IPS DF 6.9 (cell line): ENCODE measurements at places on chromosomes 1 and 21.

- DNase-seq = no peak
Measured at GRCh38 chr21:36591326-36591970, 107.5 kb upstream of the SIM2 start.

- peak; percentile 47 for DNase-seq
Measured at GRCh38 chr1:70685300-70686286, 274.5 kb downstream of the CTH start.

GRCh38 chr1:27332536-27333281, 9.1 kb upstream of the SYTL1 start:
- DNase-seq = no peak

GRCh38 chr1:54640361-54640760, 1.2 kb upstream of the MROH7 start:
- DNase-seq = no peak

DNA sequence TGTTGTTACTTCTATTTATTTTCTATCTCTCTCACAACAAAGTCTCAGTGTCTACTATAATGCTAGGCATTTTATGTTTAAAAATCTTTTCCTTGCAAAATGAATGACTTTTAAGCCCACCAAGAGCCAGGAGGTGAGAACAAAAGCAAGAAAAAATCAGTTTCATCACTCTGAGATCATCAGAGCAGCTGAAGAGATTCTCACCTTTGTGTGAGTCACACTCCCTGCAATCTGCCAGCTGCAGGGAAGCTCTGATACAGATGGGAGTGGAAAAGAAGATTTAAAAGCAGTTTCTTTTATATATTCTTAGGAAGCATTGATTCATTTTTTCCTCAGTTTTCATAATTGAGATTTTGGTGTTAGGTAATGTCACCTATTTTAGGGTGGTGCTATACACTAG, 107.6 kb downstream of the LHX9 start:
- no peak for DNase-seq

GRCh38 chr1:3049905-3050304, 19.1 kb upstream of the PRDM16 start:
- DNase-seq = no peak

DNA sequence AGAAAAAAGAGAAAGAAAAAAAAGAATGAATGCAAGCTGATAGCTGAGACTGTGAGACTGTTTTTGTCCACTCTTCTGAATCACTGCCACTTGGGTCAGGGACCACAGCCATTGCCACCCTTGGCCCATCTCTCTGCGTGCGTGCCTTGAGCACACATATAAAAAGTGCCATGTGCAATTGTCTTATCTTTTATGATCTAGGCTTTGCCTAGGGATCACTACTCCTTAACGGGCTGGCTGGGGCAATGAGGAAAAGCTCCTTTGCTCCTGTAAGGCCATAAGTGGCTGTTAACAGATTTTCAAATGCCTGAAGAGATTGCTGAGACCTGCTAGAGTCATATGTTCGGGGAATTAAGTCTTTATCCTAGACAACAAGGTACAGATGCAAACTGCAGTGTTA, 8.2 kb downstream of the SPATA46 start:
- DNase-seq = no peak

DNA sequence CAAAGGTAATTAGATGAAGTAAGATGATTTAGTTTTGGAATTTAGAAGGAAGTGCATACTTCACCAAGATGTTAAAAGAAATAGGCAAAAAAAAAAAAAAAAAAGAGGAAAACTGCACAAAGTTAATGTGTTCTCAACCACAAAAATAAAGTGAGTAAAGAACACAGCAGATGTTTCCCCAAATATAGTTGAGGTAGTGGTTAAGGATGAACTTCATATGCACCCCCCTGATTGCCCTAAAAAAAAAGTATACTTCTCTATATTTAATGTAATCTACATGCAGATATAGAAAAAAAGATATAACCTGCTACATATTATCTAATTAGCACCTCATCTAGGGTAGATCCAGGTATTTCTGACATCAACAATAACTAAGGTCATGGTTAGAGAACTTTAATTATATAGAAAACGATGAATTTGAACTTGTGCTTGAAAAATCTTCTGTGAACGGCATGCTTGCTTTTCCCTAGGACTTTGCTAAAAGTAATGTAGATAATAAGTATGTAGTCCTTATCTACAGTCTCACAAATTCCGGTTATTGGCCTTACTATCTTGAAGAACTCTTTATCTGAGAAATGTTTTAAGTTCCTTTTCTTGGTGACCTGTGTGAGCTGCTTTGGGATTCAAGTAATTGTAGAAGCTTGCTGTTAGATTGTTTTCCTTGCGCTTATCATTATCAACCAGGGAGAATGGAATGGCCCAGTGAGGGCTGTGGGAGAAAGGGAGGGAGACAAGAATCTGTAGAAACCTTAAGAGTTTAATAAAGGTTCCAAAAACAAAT, 70.1 kb upstream of the LRRC7 start:
- DNase-seq = no peak

DNA sequence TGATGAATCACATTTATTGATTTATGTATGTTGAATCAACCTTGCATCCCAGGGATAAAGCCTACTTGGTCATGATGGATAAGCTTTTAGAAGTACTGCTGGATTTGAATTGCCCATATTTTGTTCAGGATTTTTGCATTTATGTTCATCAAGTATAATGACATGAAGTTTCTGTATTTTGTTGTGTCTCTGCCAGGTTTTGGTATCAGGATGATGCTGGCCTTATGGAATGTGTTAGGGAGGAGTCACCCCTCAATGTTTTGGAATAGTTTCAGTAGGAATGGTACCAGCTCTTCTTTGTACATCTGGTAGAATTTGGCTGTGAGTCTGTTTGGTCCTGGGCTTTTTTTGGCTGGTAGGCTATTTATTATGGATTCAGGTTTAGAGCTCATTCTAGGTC, 1643.1 kb upstream of the B3GALT2 start:
- DNase-seq = no peak

GRCh38 chr1:79355090-79355489, 348.6 kb upstream of the ADGRL4 start:
- no peak for DNase-seq

DNA sequence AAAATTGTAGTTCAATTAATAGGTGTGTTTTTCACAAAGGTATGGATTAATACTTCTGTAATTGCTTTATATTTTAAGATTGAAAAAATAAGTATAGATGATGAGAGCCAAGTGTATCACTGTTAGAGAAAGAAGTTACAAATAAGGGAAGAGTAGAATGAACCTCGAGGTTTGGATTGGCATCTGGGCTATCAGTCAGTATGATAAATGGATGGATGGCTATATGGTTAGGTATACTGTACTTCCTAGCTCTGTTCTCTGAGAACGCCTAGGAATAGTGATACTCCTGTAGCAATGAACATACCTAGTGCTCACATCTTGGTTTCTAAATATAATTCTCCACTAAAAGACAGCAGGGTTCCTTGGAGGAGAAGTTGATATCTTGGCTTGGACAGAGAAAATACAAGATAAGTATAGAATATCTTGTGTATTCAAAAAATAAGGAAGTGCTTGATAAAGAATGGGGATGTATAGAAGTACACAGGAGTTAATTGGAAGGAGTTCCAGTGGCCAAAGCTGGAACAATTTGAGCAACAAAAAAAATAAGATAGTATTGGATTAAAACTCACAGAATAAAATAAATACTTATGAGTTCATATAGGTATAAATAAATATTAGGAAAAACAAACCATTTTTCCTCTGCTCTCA, 12.4 kb downstream of the IPO9 start:
- DNase-seq = no peak

DNA sequence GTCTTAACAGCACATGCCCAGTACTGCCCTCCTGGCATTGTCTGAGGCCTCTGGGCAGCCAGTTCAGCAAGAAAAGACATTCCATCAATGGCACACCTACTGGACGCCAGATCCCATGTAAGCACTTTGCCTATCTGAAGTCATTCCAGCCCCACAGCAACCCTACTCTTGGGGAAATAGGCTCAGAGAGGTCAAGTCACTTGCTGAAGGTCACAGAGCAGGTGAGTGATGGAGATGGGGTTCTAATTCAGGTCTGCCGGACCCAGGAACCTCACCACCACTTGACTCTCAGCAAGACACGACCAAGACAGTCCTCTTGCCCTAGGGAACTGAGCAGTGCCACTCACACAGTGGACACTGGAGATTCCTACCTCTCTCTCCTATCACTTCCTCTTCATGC, 79.4 kb downstream of the PAX7 start:
- no peak for DNase-seq

DNA sequence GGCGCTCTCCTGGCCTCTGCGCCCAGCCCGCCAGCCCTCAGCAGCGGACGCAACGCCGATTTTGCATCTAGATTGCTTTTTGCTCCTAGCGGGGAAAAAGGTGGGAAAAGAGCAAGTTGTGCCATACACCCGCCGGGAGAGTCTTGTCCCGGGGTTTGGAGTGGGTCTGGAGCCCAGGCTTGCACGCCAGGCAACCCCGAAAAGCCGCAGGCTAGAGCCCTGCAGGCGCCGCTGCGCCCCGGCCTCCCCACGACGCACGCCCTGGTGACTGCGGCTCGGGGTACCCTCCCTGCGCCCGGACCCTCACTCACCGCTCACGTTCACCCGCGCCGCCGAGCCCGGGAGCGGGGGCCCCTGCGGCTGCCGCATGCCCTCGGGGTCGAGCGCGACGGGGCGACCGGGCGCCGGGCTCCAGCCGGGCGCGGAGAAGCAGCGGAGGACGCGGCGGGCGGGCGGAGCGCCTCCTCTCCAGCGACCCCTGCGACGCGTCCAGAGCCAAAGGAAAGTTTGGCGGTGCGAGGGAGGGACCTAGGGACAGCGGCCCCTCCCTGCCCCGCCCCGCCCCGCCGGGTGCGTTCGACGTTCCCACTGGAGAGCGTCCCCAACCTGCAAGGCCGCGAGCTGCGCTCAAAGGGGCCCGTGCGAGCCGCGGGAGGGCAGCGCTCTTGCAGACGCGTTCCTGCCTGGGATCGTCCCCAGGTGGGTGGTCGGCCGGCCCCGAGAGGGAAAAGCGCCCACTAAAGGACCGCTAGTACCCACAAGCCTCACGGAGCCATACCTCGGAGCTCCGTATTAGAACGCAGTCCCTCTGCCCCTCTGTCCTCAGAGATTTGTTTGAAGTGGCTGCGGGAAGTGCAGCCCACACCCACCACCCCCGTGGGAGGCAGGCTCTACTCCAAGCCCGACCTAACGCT, at the start of gene LPAR3:
LPAR3 (minus strand) TSS at position 502 of the 914 bp plus-strand sequence. CDS start 27,086 bp downstream, outside the sequence.
- DNase-seq = no peak

GRCh38 chr1:14594045-14594444, 4.4 kb upstream of the KAZN start:
- no peak for DNase-seq

DNA sequence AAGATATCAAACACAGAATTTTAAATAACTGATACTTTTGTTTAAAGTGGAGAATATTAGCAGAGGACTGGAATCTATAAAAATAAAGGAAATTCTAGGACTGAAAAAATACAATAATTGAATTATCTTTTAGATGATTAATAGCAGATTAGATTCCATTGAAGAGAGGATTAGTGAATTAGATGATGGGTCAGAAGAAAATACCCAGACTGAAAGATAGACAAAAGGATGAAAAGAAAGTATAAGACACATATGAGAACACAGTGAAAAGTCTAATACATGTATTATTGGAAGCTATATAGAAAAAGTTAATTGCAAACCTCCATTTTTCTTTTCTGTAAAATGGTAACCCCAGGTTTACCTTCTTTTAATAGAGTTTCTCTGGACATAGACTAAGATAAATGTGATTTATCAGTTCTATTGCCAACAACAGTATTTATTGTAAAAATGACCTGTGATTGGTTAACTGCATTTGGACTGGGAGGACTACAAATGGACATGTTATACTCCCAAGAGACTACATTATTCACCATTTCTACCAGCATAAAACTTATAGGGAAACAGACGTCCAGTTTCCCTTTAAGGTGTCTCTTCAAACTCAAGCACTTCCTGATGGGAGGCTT, 11.0 kb downstream of the PRKAA2 start:
- DNase-seq = no peak

DNA sequence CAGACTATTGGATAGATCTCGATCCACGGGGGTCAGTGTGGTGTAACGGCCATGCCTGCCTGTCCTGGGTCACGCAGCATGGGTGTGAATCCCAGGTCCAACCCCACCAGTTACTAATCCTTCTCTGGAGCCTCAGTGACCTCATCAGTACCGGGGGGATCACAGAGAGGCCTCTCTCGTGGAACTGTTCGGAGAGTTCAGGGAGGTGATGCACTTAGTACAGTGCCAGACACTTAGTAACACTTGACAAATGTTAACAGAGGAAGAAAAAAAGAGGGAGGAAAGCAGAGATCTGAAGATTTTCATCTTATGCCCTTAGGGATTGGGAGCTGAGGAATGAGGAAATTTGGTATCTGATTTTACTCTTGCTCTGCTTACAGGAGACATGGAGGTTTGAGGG, 2.9 kb downstream of the ABCA4 start:
- no peak for DNase-seq

- no peak for DNase-seq
Measured at GRCh38 chr1:26049531-26050247, 3.8 kb upstream of the SLC30A2 start.

DNA sequence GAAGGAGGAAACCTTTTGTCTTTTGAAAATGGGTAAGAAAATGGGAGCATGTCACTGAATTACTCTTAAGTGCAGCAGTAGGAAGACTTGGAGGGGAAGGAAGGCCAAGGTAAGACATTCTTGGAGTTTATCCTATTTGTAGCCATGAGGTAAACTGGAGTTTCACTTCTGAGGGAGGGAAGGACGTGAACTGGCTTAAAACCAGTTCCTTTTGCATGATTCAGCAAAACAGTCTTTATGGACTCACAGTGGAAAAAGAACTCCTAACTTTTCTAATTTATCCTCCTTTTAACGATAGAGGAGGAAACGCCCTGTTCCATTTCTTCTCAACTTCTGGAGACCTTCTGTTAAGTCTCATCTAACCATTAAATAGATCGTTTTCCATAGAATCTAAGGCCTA, 2.5 kb downstream of the PRDX6 start:
- DNase-seq = no peak

DNA sequence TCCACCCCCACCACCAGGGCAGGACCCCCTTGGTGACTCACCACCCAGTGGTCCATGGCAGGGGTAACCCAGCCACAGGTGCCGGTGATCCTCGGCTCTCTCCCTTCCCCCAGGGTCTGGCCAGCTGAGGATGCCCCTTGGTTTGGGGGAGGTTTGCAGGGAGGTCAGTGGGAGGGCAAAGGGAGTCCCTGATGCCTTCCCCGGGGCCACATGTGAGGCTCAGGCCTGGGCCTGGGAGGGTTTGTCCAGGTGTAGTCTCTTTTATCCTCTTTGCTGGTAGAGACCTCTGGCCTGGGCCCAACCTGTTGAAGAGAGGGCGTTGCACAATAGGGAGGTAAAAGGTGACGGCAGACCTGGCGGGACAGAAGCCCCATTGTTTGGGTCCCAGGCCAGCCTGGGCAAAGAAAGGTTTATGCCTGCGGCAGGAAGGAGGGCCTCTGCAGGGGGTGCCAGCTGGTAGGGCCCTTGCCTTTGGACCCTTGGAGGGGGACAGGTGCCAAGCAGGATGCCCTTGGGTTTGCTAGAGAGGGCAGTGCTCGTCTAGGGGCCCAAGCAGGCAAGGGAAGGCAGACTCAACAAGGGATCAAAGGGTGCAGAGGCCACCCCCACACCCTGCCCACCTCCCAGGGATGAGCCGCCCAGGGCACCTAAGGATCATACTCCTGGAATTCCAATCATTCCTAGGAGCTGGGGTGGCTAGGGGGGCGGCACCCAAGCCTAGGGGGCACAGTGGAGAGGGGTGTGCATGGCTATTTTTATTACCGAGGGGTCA, 760 bp upstream of the TINAGL1 start:
- no peak for DNase-seq
